ENCODE measurements at places on chromosomes 16 and 17.
A peak's percentile ranks its signal among the peaks of the same experiment; 100 is the strongest.

DNA sequence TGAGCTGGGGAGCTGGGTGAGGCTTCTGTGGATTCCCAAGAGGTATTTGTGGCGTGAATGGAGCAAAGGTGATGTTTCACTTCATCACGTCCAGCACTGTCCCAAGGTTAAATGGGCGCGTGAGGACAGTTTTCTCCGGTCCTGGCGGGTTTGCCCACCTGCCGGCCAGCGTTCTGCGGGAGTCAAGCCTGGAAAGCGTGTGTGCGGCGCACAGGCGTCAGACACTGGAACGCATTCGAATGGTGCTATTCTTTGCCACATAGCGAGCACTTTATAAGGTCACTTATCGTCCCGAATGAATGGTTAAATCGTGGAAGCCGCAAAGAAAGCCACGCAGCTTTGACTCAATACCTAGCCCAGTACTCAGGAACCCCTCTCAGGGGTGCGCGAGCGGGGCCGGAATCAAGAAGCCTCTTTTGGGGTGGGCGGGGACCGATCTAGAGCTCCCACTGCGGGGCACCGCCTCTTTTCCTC lies 446 bp upstream of the PSMD11 start:
- peak; percentile 43 for DNase-seq

DNA sequence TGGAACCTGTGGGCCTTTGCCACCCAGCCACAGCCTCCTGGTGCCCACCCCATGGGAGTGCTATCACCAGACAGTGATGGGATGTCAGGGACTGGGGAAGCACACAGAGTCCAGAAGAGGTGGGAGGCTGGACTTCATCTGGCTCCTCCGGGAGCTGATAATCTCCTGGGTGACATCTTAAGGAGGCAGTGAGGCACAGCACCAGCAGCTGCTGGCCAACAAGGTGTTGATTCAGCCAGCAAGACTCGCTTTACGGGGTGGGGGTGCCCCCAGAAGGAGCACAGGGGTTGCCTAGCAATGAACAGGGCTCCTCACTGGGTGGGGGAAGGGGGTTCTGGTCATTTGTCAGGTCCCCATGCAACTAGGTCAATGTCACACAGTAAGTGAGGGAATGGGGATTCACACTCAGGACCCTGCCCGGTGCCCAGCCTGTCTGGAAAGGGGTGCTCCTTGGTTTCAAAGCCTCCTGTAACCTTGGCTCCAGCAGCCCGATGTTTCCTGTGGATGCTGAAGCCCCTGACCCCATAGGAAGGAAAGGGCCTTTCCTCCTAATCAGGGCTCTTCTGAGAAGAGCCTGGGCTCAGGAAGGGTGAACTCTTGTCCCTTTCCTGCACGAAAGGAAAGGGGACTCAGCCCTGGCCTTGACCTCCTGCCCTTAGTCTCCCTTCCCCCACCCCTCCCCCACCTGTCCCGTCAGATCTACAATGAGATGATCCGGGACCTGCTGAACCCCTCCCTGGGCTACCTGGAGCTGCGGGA lies 17.7 kb downstream of the KIF19 start:
- DNase-seq: no peak

- DNase-seq: no peak
Observed at GRCh38 chr16:70795296-70795912, 5.6 kb downstream of the VAC14 start.

DNA sequence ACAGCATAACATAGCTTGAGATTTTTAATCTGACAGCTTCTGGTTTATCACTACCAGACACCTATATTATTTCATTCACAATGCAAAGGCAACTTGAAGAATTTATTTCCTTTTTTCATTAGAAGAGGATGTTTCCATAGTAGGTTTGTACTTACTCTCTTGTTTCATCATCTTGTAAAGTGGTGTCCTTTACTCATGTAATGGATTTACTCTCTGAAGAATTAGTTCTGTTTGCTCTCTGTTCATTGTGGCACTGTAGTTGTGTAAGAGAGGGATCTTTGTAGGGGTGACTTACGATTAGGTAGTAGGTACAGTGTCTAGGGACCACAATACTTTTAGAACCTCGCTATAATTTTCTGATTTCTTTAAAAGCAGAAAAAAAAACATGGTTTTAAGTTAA lies 256.1 kb downstream of the BCAS3 start:
- no peak for DNase-seq

DNA sequence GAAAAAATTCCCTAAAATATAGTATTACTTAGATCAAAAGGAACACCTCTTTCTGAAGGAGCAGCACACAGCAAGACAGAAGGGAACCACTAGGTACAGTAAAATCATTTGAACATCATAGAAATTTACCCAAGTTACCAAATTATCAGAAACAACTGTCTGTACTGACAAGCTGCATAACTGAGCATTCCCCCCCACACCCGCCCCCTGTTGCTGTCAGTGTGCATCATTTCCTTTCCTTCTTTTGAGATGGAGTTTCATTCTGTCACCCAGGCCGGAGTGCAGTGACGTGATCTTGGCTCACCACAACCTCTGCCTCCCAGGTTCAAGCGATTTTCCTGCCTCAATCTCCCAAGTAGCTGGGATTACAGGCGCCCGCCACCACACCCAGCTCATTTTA lies 120.7 kb downstream of the TRIM37 start:
- DNase-seq: no peak

- DNase-seq: no peak
Observed at GRCh38 chr17:15742051-15742795, 10.1 kb downstream of the TBC1D26 start.

DNA sequence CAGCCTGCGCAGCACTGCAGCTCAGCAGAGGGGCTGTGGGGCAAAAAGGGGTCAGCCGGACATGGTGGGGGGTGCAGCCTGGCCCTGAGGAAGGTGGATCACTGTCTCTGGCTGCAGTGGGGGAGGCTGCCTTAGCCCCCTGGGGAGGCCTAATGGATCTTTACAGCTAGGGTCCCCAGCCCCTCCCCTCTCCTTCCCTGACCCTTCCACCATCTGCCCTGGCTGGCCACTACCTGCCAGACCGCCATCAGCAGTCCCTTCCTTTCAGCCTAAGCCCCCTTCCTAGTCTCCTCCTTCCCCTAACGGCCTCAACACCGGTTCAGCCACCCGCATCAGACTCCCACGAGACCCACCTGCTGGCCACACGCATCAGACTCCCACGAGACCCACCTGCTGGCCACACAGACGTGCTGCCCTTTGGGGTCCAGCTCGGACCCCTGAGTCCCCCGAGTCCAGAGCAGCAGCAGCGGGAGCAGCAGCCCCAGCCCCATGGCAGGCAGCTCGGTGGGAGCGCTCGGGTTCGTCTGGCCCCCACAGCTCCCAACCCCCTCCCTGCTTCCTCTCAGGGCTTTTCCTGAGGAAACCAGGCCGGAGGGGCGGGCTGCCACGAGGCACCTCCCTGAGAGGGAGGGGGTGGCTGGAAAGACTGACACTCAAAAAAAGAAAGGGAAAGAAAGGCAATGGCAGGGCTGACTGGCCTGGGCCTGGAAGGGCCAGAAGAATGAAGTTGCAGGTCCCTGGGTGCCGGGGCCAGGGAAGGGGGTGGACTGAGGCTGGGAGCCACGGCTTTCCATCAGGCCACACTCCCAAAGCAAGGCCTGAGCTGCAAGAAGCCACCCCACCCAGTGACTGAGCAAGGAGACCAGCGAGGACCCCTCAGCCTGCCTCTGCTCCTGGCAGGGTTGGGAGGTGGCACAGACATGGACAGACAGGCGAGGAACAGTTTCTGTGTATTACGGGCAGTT lies at the start of gene SCARF1:
Gene SCARF1 (minus strand): TSS at position 526 of the 965 bp plus-strand sequence. CDS start 35 bp downstream, at position 491.
- peak; percentile 79 for DNase-seq

DNA sequence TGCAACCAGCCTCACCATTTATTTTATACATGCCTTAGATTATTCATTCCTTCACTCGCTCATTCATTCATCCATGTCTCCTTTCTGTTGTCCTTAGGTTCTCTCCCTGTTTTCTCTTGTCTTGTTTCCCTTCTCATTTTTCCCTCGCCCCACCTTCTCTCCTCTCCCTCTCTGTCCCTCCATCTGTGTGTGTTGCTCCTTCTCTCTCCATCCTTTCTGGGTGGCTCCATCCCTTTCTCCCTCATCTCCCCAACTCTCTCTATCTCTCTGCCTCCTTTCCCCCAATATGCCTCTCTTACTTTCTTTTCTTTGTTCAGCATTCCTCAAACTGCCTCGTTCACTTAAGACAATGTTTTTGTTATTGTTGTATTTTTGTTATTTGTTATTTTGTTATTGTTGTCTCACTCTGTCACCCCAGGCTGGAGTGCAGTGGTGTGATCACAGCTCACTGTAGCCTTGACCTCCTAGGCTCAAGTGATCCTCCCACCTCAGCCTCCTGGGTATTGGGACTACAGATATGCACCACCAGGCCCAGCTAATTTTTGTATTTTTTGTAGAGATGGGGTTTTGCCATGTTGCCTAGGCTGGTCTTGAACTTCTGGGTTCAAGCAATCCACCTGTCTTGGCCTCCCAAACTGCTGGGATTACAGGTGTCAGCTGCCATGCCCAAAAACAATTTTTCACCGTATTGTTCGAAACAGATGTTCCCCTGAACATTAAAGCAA lies 14.4 kb downstream of the SOCS1 start:
- DNase-seq: no peak

DNA sequence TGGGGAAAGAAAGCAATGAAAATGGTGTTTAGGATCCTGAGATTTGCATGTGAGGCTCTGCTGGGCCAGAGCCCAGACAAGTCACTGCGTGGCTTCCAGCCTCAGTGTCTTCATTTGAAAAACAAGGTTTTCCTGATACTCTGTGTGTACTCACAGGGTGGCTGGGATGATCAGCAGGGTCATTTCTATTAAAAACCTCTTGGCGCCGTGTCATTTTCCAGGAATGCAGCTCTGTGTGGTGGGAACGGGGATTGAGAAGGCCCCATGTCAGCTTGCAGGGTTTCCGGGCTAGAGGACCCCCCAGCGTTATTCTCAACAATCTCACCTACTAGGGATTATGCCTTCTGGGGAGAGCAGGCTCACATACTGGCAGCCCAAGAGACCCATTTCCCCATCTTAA lies 73.5 kb downstream of the FOXL1 start:
- DNase-seq: no peak

All from Right ventricle myocardium superior (tissue), 1 donor.